ENCODE measurements at places on chromosomes 4 and X. TPM values are rescaled to one million over a fixed set of nuclear protein-coding genes. Genes with fewer than 3 reads are reported as not detected.

GRCh38 chr4:98536631-98537030, 121.8 kb downstream of the TSPAN5 start:
- no peaks in the 10 kb centered on the region for H3K36me3 ChIP-seq
- no peaks in the 10 kb centered on the region for H3K27me3 ChIP-seq
- H3K4me1 ChIP-seq, result peaks cover 12% of the 10 kb centered on the region
- DNase-seq, result no peak

- no peak overlapping the region for H3K4me3 ChIP-seq
- H3K36me3 ChIP-seq, result no peaks in the 10 kb centered on the region
- no peak for DNase-seq
- H3K4me1 ChIP-seq, result no peaks in the 10 kb centered on the region
- H3K27ac ChIP-seq, result no peak overlapping the region
Observed at GRCh38 chr4:108772402-108772801, 9.5 kb upstream of the ETNPPL start.

WNK3 gene
- 0.46 TPM for total RNA-seq

GRCh38 chr4:94351319-94351718, 8.7 kb upstream of the HPGDS start:
- H3K27ac ChIP-seq, result no peak overlapping the region
- peaks cover 2% of the 10 kb centered on the region for H3K27me3 ChIP-seq
- H3K4me3 ChIP-seq, result no peak overlapping the region
- no peaks in the 10 kb centered on the region for H3K36me3 ChIP-seq

GRCh38 chrX:129741880-129742758, 3.3 kb downstream of the XPNPEP2 start:
- no peak for DNase-seq
- no peaks in the 10 kb centered on the region for H3K27me3 ChIP-seq
- H3K27ac ChIP-seq, result no peak overlapping the region

DNA sequence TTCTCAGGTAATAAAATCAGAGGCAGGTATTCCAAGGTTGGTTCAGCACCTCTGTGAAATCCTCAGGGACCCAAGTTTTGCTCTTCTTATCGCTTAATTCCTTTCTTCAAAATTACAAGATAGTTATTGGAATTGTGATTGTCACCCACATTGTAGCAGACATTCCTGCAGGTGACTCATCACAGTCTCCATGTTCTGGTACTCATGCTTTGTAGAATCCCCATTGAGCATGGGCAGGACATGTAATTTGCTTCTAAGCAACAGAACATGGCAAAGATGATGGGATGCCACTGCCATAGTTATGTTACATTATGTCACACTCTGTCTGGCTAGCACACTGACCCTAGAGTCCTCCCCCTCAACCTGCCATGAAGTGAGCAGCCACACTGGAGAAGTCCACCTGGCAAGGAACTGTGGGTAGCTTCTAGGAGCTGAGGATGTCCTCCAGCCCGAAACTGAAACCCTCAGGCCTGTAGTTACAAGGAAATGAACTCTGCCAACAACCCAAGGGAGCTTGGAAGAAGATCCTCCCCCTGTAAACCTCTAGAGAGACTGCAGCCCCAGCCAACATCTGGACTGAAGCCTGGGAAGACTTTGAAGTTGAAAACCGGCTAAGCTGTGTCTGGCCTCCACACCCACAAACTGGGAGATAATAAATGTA, 58.3 kb upstream of the GUCY1A1 start:
- no peak overlapping the region for H3K4me3 ChIP-seq
- peaks cover 2% of the 10 kb centered on the region for H3K27me3 ChIP-seq
- DNase-seq, result no peak
- H3K4me1 ChIP-seq, result no peaks in the 10 kb centered on the region
- no peak overlapping the region for H3K27ac ChIP-seq
- H3K36me3 ChIP-seq, result no peaks in the 10 kb centered on the region

DNA sequence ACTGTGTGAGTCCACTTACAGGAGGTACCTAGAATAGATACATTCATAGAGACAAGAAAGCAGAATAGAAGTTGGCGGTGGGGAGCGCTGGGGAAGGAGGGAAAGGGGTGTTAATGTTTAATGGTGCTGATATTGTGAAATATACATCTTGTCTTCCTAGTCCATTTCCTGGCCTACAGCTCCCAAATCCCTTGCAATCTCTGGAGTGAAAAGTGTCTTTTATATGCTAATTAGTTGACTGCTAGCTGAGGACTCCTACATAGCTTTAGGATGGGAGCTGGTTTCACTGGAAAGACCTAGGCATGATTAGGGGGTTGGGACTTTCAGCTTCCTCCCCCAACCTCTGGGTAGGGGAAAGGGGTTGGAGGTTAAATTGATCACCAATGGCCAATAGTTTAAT, 36.0 kb downstream of the FUNDC1 start:
- H3K27ac ChIP-seq, result no peak overlapping the region
- H3K27me3 ChIP-seq, result no peaks in the 10 kb centered on the region
- H3K4me3 ChIP-seq, result no peak overlapping the region
- H3K36me3 ChIP-seq, result no peaks in the 10 kb centered on the region
- H3K4me1 ChIP-seq, result peaks cover 6% of the 10 kb centered on the region

IGSF1 gene
- total RNA-seq, result not detected

- DNase-seq, result no peak
- no peaks in the 10 kb centered on the region for H3K36me3 ChIP-seq
- no peak overlapping the region for H3K4me3 ChIP-seq
- no peaks in the 10 kb centered on the region for H3K4me1 ChIP-seq
- H3K27ac ChIP-seq, result no peak overlapping the region
- H3K27me3 ChIP-seq, result peaks cover 1% of the 10 kb centered on the region
Observed at GRCh38 chr4:119729835-119730670, 101.4 kb upstream of the PDE5A start.

DNA sequence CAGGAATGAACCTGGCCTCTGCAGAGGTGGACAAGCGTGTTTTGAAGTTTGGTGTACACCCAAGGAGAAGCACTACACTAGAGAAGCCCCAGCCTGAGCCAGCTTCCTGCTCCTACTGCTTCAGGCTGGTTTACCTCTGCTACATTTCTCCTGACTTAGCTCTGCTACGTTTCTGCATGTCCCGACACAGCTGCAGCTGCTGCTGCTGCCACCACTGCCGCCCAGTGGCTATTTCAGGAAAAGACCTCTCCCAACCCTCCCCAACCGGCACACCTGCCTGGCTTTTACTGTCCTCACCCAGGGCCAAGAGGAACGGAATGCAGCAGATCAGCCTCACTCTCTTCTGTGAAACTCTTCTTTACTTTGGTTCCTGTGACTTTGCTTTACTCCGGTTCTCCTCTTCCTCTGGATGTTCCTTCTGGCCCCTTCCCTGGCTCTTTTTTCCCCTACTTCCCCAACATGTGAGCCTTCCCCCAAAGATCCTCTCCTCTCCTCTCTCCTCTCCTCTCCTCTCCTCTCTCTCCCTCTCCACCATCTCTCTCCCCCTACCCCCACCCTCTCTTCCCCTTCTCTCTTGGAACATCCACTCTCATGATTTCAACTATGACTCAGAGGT, 3.1 kb upstream of the P2RY4 start:
- no peaks in the 10 kb centered on the region for H3K27me3 ChIP-seq
- H3K27ac ChIP-seq, result no peak overlapping the region
- H3K36me3 ChIP-seq, result no peaks in the 10 kb centered on the region

TSPAN5 gene
- total RNA-seq, result 20.4 TPM

GRCh38 chrX:3145716-3146115, 104.4 kb downstream of the ARSF start:
- H3K27ac ChIP-seq, result no peak overlapping the region
- peaks cover 19% of the 10 kb centered on the region for H3K4me1 ChIP-seq
- no peak overlapping the region for H3K4me3 ChIP-seq
- peaks cover 4% of the 10 kb centered on the region for H3K36me3 ChIP-seq
- no peak for DNase-seq

FAAH2 gene
- 12.1 TPM for total RNA-seq

- no peak overlapping the region for H3K27ac ChIP-seq
- H3K4me3 ChIP-seq, result peak overlapping the region; percentile 84
- peaks cover 8% of the 10 kb centered on the region for H3K36me3 ChIP-seq
- DNase-seq, result no peak
- peaks cover 11% of the 10 kb centered on the region for H3K27me3 ChIP-seq
Observed at GRCh38 chr4:83335701-83336100, 1.1 kb upstream of the HPSE start.

LDB2 gene
- not detected for total RNA-seq

DNA sequence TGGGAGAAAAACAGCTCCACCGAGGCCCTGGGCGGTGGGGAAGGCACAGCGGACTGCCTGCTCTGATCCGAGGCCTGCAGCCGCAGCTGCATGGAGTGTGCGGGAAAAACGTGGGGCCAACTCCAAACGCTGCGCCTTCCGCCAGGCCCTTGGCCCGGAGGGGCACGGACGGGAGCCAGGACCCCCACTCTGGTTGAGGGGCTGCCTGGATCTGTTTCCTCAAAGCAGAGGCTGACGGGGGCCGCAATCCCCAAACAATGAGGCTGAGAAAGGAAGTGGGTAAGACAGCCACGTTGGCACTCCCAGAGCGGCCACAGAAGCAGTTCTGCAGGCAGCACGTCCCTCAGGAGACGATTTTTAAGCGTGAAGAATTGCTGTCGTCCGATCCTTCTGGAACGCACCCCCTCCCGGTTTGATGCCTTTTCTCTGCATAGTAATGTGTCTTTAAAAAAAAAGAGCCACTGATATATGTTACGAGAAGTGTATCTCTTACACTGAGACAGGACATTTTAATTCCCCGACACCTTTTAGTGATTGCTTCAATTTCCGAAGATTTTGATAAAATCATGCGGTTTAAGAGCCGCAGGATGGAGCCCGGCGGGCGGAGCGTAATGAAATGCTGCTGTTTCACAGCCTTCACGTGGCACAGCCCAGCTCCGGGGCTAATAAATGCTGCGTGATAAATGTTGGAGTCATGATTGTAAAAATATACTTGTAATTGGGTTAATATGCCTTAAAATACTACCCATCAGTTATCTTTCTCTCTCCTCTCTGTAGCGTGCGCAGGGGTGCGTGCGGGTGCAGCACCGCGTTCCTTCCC, 85.7 kb downstream of the FAM53A start:
- H3K27ac ChIP-seq, result no peak overlapping the region
- H3K27me3 ChIP-seq, result peaks cover 3% of the 10 kb centered on the region
- no peak for DNase-seq
- H3K4me1 ChIP-seq, result no peaks in the 10 kb centered on the region

SPANXC gene
- total RNA-seq, result not detected

GRCh38 chr4:157050561-157050960, 25.4 kb upstream of the GLRB start:
- no peaks in the 10 kb centered on the region for H3K27me3 ChIP-seq
- no peaks in the 10 kb centered on the region for H3K36me3 ChIP-seq
- no peak overlapping the region for H3K4me3 ChIP-seq
- no peak for DNase-seq

F8 gene
- total RNA-seq, result 8.9 TPM

DNA sequence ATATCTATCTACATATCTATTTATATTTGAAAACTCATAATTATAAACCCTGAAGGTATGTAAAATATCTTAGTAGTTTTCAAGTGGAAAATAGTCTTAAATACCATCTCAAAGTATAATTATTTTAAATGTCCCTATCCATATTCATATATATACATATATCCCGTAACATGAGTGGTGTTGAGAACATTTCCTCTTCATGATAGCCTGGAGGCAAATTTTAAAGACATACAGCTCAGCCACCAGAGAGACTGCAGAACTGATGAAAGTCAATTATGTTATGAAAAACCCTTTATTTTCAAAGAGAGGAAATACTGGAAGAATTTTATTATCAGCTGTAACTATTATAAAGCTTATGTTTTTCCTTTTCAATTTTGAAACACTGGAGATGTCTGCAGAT, 1806.7 kb upstream of the PCDH7 start:
- H3K4me3 ChIP-seq, result no peak overlapping the region
- DNase-seq, result no peak
- H3K36me3 ChIP-seq, result no peaks in the 10 kb centered on the region
- H3K27me3 ChIP-seq, result no peaks in the 10 kb centered on the region
- H3K4me1 ChIP-seq, result no peaks in the 10 kb centered on the region

- no peak for DNase-seq
- H3K27me3 ChIP-seq, result peaks cover 8% of the 10 kb centered on the region
- H3K36me3 ChIP-seq, result no peaks in the 10 kb centered on the region
- H3K4me1 ChIP-seq, result no peaks in the 10 kb centered on the region
- H3K4me3 ChIP-seq, result no peak overlapping the region
- H3K27ac ChIP-seq, result no peak overlapping the region
Observed at GRCh38 chr4:100379583-100380105, 138.2 kb downstream of the EMCN start.

- H3K27me3 ChIP-seq, result no peaks in the 10 kb centered on the region
- no peak overlapping the region for H3K4me3 ChIP-seq
- peaks cover 55% of the 10 kb centered on the region for H3K4me1 ChIP-seq
- H3K27ac ChIP-seq, result peak overlapping the region; percentile 30
Observed at GRCh38 chr4:153573881-153574802, 108.0 kb downstream of the TMEM131L start.

DNA sequence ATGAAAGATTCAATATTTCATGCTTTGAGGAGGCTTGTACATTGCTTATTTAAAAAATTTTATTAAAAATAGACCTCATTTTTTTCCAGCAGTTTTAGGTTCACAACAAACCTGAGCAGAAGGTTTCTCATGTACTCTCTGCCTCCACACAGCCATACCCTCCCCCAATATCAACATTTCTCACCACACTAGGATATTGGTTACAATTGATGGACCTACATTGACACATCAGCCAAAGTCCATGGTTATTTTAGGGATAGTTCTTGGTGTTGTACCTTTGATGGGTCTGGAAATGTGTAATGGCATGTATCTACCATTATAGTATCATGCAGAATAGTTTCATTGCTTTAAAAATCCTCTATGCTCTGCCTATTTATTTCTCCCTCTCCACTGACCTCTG, 611.0 kb downstream of the KCTD8 start:
- no peak overlapping the region for H3K27ac ChIP-seq
- H3K4me3 ChIP-seq, result no peak overlapping the region
- DNase-seq, result no peak

DNA sequence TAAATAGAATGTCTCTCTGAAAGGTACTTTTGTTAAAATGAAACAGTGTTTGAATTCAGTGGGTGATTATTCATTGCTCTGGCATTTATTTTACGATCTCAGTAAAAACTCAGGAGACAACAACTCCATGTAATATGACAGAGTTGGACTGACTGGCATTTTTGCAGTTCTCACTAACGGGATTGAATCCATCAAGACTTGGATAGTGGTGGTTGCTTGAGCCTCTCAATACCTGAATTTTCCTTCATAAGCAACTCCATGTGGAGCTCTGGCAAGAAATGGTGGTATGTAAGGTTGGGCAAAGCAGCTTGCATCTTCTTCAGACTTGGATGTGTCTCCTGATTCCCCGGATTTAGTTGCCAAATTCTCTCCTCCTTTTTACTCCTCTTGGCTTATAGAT, 72.7 kb downstream of the FRMPD4 start:
- no peaks in the 10 kb centered on the region for H3K4me1 ChIP-seq
- H3K4me3 ChIP-seq, result no peak overlapping the region
- H3K36me3 ChIP-seq, result no peaks in the 10 kb centered on the region
- no peak overlapping the region for H3K27ac ChIP-seq

GRCh38 chr4:10173037-10173753, 56.6 kb upstream of the WDR1 start:
- peaks cover 2% of the 10 kb centered on the region for H3K27me3 ChIP-seq
- no peaks in the 10 kb centered on the region for H3K4me1 ChIP-seq
- H3K36me3 ChIP-seq, result no peaks in the 10 kb centered on the region
- H3K4me3 ChIP-seq, result no peak overlapping the region
- H3K27ac ChIP-seq, result no peak overlapping the region
- DNase-seq, result no peak

Measured in activated CD4-positive, alpha-beta memory T cell treated with anti-CD3 and anti-CD28 coated beads for 36 hours (primary cell).